Epithelial cell of alveolus of lung (primary cell): ENCODE measurements at places on chromosomes 2 and 18. TPM values are rescaled to one million over a fixed set of nuclear protein-coding genes. Genes with fewer than 3 reads are reported as not detected.

The FEV gene
- not detected in 2 replicates for total RNA-seq

The ASXL3 gene
- 1.2 and 2.2 TPM in 2 replicates for total RNA-seq

The TEKT4 gene
- total RNA-seq, result not detected in 2 replicates

The TRAPPC12 gene
- total RNA-seq, result 53.9 and 75.2 TPM in 2 replicates

The DUSP2 gene
- total RNA-seq, result 0.40 and 2.6 TPM in 2 replicates

The MROH2A gene
- not detected in 2 replicates for total RNA-seq
